ENCODE measurements at places on chromosomes 2 and 18. TPM values are rescaled to one million over a fixed set of nuclear protein-coding genes. Genes with fewer than 3 reads are reported as not detected.

DNA sequence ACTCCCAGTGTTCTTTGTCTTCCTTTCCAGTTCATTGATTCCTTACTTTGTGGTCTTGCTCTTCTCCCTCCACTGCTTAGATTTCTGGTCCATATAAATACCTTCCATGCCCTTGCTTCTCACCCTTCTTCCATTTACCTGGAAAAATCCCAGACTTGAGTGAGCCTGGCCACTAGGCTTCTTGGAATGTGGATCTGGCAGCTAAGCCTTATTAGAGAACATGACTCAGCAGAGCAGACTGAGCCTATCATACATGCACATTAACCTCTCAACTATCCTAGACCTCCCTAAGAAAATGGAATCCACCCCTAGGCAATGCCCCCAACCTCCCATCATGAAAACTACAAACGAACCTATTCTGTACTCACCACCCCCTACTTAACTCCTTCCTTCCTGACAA is 127.7 kb downstream of the RHBDD1 start:
- no peaks in the 10 kb centered on the region for H3K36me3 ChIP-seq
- H3K4me3 ChIP-seq: no peak overlapping the region
- no peaks in the 10 kb centered on the region for H3K27me3 ChIP-seq
- no peak for DNase-seq

DNA sequence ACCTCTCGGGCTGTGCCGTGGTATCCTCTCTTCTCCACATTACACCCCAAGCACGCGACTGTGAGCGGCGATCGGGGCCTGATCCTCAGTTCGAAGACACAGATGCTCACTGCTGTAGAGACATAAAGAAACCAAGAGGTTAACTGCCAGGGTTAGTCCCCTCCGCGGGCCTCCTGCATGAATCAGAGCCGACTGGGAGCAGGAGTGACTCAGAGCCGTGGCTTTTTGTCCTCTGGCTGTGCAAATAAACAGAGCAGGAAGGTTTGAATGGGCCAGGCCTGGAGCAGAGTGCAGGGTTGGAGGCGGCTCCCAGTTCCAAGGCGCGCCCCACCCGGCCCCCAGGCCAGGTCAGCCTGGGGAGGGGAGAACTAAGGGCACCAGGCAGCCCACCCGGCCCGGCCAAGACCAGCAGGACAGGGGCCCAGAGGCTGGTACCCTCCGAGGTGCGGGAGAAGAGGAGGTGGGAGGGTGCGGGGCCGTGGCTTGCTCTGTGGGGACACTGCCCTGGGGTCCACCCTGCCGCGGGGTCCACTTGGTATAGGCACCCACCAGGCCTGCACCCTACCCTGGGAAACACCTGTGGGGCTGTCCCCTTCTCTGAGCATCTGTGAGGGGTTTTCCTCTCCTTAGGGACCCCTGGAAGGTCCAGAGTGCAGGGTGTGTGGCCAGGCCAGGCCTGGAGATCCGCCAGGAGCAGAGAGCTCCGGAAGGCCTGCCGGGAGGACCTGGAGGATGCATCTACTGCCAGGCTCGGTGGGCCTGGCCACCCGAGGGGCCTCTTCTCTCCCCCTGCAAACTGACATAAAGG is 16.5 kb downstream of the TWIST2 start:
- no peaks in the 10 kb centered on the region for H3K36me3 ChIP-seq
- H3K4me1 ChIP-seq: no peaks in the 10 kb centered on the region
- no peak for DNase-seq
- H3K27ac ChIP-seq: no peak overlapping the region
- H3K27me3 ChIP-seq: no peaks in the 10 kb centered on the region

GRCh38 chr2:148106331-148106730 is 85.4 kb downstream of the MBD5 start:
- no peaks in the 10 kb centered on the region for H3K4me1 ChIP-seq
- H3K27ac ChIP-seq: no peak overlapping the region
- DNase-seq: no peak
- H3K27me3 ChIP-seq: no peaks in the 10 kb centered on the region
- H3K36me3 ChIP-seq: no peaks in the 10 kb centered on the region
- H3K4me3 ChIP-seq: no peak overlapping the region

GRCh38 chr2:140865837-140866236 is 1265.0 kb downstream of the LRP1B start:
- H3K27me3 ChIP-seq: no peaks in the 10 kb centered on the region
- DNase-seq: no peak
- no peak overlapping the region for H3K4me3 ChIP-seq
- H3K4me1 ChIP-seq: no peaks in the 10 kb centered on the region
- H3K36me3 ChIP-seq: no peaks in the 10 kb centered on the region

GRCh38 chr2:156483741-156484173 is 47.6 kb downstream of the GPD2 start:
- H3K27me3 ChIP-seq: no peaks in the 10 kb centered on the region
- no peaks in the 10 kb centered on the region for H3K36me3 ChIP-seq
- H3K27ac ChIP-seq: no peak overlapping the region
- no peak for DNase-seq
- no peaks in the 10 kb centered on the region for H3K4me1 ChIP-seq

PDE11A gene
- total RNA-seq: 0.52 TPM

DNPEP gene
- total RNA-seq: 74.6 TPM

Measured in Karpas-422 (cell line).